ENCODE measurements at places on chromosomes 7 and 10.

- no peak for DNase-seq
Observed at GRCh38 chr10:101355072-101355706, 1.2 kb downstream of the BTRC start.

DNA sequence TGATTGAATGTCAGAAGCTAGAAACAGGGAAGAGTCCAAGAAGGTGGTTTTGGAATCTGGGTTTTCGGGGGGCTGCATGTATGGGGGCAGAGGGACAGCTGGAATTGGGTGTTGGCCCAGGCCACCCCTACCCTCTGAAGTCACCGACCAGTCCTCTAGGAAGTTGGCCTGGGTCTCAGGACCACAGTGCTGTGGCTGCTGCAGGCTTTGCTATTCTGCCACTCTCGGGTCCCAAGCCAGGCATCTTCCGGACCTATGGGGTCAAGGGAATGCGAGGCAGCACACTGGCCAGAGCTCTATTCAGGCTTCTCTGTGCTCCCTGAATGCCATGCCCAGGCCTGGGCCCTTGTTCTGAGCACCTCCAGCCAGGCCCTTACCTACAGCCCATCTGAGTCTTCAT lies 13.2 kb downstream of the FGF8 start:
- DNase-seq = no peak

GRCh38 chr7:98368716-98369115 lies 32.2 kb downstream of the BAIAP2L1 start:
- DNase-seq = no peak

DNA sequence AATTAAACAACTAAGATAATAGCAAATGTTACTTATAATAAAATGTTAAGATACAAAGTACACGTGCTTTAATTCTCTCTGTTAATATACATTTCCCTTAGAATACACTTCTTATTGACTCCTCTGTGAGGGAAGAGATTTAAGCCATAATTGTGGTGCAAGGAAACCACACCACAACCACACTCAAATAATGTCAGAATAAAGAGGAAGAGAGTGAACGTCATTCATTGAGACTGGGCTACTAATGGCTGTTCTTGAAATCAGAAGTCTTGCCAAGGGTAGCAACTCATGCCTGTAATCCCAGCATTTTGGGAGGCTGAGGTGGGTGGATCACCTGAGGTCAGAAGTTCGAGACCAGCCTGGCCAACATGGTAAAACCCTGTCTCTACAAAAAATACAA lies 10.0 kb downstream of the FAM171A1 start:
- DNase-seq = no peak
